ENCODE measurements at places on chromosomes 3 and 15.

DNA sequence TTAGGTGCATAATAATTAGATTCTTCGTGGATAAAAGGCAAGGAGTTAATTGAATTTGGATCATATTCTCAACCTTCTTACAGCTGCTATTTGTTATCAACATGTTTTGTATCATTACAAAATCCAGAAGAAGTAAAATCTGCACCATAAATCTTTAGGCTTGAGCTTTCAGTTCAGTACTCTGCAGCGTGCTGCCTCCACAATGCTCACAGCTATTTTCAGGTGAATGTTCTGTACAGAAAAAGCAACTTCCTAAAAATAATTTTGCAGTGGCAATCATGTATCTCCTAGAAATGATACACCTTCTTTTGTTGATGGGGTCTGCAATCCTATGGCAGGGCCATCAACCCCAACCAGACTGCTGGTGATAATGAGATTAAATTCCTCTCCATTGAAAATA is 220.9 kb upstream of the CTNNB1 start:
- DNase-seq: no peak

- no peak for DNase-seq
These were observed 50.9 kb downstream of the ETFA start for GRCh38 chr15:76260246-76260938.

- peak; percentile 15 for DNase-seq
These were observed 665 bp downstream of the PIGB start for GRCh38 chr15:55319537-55320237.

- peak; percentile 12 for DNase-seq
These were observed 19.4 kb upstream of the IL20RB start for GRCh38 chr3:136938334-136938733.

DNA sequence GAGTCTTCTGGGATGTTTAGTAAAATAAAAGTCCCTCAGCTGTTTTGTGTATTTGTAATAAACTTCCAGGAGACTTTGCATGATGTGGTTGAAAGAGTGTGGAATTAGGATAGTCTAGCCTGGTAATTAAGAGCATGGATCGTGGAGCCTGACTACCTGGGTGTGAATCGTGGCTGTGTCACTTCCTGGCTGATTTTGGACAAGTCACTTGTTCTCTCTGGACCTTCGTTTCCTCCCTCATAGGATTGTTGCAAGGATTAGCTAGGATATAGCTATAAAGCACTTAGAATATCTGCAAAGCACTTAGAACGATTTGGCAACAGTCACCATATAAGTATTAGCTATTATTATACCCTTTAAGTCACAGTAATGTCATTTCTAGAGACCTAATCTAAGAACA is 40.2 kb downstream of the SLMAP start:
- no peak for DNase-seq

GRCh38 chr3:144487011-144487410 is 515.4 kb downstream of the DIPK2A start:
- no peak for DNase-seq

DNA sequence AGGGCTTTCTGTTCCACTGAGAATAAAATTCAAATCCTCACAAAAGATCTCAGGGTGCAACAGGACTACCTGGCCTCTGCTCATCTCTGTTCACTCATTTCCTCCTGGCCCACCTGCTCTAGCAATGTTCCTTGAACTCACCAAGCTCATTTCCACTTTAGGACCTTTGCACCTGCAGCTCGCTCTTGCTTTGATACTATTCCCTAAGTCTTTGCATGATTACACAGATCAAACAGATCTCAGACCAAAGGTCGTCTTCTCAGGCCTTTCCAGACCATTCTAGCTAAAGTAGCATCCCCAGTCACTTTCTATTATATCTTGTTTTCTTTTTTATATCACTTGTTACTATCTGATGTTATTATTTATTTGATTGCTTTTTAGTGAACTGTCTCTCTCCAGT is 54.7 kb downstream of the B3GNT5 start:
- DNase-seq: no peak

DNA sequence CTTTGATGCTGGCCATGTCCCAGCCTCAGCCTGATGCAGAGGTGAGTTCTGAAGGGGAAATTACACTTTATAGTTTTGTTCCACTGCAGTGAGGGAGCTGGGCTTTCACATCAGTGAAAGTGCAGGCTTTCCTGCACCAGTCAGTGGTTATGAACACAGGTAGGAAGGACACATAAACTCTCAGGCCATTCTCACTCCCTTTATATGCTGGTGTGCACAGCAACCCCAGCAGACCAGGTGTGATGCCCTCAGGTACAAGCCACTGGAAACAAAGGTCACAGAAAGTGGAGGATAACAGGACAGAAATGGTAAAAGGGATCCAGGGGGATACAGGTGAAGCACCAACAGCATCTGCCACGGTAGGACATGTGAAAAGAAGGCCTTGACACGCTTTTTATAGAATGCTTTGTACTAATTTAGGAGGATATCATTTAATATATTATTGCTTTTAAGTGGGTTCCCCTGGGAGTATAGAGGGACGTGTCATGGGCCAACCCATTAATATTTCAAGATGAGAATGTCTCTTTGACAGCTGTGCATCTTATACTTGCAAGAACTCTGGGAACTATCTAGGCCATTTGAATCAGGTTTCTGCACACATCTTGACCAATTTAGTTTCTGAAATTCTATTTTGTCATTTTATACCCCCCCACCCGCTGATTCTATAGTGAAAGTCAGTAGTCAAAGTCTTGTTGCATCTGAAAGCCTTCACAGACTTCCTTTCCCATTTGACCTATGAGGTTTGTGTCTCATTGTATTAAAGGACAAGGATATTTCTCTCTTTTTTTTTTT is 25.0 kb upstream of the BLM start:
- no peak for DNase-seq

DNA sequence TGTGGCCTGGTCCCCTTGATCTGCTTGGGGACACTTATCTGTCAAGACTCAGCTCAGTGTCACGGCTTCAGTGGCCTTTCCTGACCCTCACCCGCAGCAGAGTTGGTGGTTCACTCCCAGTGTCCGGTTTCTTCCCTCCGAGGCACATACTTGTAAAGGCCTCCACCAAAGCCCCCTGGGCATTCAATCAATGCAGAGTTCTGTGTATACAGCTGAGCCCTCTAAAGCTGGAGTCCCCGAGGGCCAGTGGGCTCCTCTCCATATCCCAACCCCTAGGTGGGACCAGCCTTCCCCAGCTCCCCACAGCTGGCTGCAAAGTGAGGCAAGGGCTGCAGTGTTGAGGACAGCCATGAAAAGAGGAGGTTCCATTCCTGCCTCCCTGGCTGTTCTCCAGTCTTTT is 70.9 kb upstream of the RGMA start:
- DNase-seq: no peak

DNA sequence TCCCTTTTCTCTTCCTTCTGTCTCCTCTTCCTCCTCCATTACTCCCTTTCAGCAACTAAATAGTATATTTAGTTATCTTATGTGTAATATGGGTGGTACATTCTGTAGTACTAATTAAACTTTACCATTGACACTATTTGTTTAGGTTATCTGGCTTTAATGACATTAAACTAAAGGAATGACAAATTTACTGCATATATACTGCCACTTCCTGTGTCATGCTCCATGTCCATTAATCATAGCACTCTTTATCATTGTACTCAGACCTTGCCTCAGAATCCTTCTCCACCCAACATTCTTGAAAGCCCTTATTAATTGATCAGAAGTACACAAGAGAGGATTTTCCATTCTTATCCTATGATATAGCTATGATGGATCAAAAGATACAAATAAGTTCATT is 244.2 kb downstream of the NAALADL2 start:
- DNase-seq: no peak

GRCh38 chr3:37458162-37459120 is 284.1 kb upstream of the LRRFIP2 start:
- no peak for DNase-seq

- DNase-seq: no peak
These were observed 100.3 kb downstream of the APBA2 start for GRCh38 chr15:28986108-28986507.

- DNase-seq: no peak
These were observed 134.8 kb downstream of the UACA start for GRCh38 chr15:70628549-70628896.

- DNase-seq: no peak
These were observed 26.3 kb upstream of the TRIM59 start for GRCh38 chr3:160475884-160476283.

- DNase-seq: no peak
These were observed 21.8 kb downstream of the ST3GAL6 start for GRCh38 chr3:98784666-98785600.

DNA sequence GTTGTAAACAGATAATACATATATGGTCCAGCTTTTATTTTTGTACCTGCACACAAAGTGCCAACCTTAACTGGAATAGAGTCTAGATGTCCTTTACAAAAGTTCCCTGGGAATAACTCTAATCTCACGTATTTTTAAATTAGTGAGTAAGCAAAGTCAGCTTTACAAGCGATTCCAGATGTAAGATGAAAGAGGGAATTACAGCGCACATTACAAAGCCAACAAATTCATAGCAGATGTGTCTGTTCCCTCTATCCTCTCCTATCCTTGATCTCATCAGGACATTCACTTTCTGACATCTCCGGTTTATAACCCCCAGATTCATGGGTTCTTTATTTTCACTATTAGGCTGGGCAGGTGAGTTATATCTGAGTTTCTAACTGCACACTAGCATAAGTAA is 406.8 kb upstream of the ZNF385D start:
- DNase-seq: no peak

GRCh38 chr15:69417581-69417980 is 3.4 kb downstream of the KIF23 start:
- DNase-seq: no peak

GRCh38 chr3:129855832-129856419 is 37.6 kb downstream of the TMCC1 start:
- DNase-seq: peak; percentile 30

- DNase-seq: no peak
These were observed 805.4 kb upstream of the ALCAM start for GRCh38 chr3:104561324-104561723.

- peak; percentile 89 for DNase-seq
These were observed 53.9 kb downstream of the RLBP1 start for GRCh38 chr15:89167267-89168176.
